Motor neuron (in vitro differentiated cells): ENCODE measurements at places on chromosomes 12 and 14.

DNA sequence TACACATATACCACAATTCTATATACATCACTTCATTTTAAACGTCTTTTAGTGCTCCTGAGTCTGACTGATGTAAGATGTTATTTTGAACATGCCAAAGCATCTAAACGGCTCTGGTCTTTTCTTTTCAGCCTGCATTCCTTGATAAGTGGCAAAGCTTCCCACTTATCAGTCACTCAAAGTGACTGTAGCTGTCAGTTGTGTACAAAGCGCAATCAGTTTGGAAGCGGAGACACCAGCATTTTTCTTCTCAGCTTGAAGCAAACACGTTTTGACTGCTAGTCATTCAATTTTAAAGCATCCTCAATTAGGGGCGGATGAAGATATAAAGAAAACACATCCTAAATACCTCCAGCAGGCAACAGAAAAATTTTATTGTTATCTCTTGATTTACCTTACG lies 226.8 kb downstream of the SOX5 start:
- ATAC-seq: no peak

- ATAC-seq: no peak
Measured at GRCh38 chr12:102010265-102010994, 51.4 kb downstream of the WASHC3 start.

DNA sequence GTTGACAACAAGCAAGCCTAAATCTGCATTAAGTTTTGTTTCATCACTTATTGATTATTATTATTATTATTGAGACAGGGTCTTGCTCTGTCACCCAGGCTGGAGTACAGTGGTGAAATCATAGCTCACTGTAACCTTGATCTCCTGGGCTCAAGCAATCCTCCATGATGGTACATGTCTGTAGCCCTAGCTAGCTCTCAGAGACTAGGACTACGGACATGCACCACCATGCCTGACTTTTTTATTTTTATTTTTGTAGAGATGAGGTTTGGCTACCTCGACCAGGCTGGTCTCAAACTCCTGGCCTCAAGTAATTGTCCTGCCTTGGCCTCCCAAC lies 35.7 kb upstream of the STK38L start:
- ATAC-seq: no peak

DNA sequence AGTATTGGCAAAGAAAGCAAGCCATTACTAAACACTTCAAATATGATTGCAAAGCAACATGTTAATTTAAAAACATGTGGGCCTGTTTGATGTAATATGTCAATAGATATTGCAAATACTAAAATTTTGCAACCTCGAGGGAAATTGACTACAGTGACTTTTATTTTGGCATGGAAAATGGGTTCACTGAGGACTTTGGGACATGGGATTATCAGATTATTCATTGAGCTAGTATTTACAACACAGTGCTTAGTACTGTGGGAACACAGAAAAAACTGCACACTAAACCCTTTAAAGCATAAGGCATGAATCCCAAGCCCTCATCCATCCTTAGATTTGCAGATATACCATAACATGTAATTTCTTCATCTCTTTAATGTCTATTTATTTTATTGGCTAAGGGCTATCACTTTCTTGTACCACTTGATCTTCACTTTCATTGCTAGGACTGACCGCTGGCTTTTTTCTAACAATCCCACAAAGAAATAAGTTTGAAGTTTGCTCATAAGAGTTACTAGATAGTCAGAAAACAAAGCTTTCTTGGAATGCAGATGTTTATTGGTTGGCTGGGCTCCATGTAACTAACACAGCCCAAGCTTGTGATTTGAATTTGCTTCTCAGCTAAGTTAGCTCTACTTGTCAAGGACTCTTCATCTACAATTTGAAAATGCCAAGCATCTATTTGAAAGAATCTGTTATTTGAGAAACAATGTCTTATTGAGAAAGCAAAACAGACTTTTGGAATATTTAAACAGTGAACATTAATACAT lies 48.7 kb downstream of the PPFIBP1 start:
- ATAC-seq: peak; percentile 12
